ENCODE measurements at places on chromosomes 1 and 21. TPM values are rescaled to one million over a fixed set of nuclear protein-coding genes. Genes with fewer than 3 reads are reported as not detected.

- DNase-seq = no peak
Measured at GRCh38 chr1:214553142-214553710, 1.8 kb upstream of the PTPN14 start.

GRCh38 chr21:46191257-46191685 lies 7.0 kb upstream of the SPATC1L start:
- no peak for DNase-seq

- no peak for DNase-seq
Measured at GRCh38 chr1:23554481-23555269, 4.6 kb downstream of the ID3 start.

- no peak for DNase-seq
Measured at GRCh38 chr1:181482521-181483284, 614 bp upstream of the CACNA1E start.

GRCh38 chr21:38229260-38229877 lies 27.4 kb upstream of the KCNJ15 start:
- DNase-seq = no peak

DNA sequence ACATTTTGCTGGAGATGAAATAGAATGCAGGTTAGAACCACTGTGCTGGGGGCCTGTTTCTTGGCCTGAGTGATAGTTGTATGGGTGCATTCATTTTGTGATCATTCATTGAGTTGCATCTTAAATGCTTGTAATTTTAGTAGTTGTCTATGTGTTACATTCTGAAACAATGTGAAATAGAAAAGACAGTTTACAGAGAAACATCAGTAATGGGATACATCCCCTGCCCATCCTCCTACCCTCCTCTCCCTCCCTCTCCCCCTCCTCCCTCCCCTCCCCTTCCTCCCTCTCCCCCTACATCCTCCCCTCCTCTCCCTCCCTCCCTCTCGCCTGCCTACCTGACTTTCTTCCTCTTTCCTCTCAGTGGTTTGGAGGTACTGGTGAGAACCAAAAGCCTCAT lies 54.5 kb upstream of the COL6A1 start:
- no peak for DNase-seq

GRCh38 chr1:108527837-108528236 lies 32.1 kb upstream of the EEIG2 start:
- DNase-seq = no peak

- no peak for DNase-seq
Measured at GRCh38 chr1:25066731-25067517, 136.8 kb upstream of the RUNX3 start.

DNA sequence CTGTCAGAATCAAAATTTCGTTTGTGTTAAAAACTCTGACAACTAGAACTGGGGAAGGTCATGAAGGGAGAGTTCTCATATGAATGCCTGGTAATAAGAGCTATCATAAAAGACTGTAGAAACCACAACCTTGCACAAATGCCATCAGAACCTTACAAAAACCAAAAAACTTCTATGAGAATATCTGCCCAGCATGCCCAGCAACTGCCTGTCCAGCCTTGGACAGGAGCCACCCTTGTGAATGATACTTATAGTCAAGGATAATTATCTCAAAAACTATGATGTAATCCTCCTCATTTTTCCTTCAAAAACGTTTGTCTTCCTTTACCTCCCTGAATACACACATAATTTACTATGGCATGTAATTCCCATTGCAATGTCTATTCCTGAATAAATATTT lies 53.4 kb upstream of the C1orf185 start:
- DNase-seq = no peak

DNA sequence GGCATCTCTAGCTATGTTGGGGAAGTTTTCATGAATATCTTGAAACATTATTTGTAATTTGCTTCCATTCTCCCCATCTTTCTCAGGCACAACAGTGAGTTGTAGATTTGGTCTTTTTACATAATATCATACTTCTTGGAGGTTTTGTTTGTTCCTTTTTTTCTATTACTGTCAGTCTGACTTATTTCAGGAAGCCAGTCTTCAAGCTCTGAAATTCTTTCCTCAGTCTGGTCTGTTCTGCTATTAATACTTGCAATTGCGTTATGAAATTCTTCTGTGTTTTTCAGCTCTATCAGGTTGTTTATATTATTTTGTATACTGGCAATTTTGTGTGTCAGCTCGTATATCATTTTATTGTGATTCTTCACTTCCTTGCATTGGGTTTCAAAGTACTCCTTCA lies 424.6 kb upstream of the PTBP2 start:
- no peak for DNase-seq

- no peak for DNase-seq
Measured at GRCh38 chr21:46428987-46429710, 29.5 kb upstream of the DIP2A start.

GRCh38 chr1:116693759-116694480 lies 26.4 kb upstream of the IGSF3 start:
- no peak for DNase-seq

DNA sequence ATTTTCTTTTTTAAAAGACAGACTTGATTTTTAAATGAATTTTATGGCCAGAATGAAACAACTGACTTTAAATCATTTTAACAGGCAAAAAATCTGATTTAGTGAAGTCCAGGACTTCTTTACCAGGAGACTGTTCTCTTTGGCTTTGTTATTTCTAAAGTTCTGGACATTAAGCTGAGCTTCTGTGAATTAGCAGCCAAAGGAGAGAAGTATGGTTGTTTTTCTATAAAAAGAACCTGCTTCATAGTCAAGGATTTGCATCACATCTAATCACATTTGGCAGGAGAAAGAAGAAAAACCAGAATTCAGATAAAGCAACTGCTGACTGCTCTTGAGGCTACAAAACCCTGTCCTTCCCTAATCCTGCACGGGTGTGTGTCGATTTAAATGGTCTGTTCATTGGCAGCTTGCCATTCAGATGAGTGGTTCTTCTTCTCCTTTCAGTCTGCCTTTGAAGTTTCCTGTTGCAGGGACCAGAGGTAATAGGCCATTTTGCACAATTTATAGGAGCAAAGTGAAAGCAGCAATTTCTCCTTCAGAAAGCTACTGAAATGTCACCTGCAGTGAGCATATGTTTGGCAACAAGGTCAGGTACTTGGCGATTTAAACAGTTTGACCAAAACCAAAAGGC lies 215.4 kb downstream of the OLFM3 start:
- DNase-seq = peak; percentile 17

DNA sequence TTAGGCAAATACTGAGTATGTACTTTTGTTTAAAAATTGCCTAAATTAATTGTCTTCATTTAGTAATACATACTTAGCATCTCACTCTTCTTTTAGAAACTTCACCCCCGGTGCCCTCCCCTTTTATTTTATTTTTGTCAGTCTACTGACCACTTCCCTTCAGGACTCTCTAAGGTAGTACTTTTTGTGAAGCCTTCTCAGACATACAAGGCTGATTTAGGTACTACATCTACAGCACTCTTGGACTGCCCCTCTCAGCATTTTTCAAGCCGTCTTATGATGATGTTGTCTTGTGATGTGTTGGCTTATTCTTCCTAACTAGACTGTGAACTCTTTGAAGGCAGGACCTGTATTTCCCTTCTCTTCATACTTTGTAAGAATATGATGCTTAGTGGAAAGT lies 24.7 kb downstream of the RPS6KC1 start:
- DNase-seq = no peak

GRCh38 chr1:230899841-230900251 lies 31.5 kb upstream of the C1orf198 start:
- no peak for DNase-seq

DNA sequence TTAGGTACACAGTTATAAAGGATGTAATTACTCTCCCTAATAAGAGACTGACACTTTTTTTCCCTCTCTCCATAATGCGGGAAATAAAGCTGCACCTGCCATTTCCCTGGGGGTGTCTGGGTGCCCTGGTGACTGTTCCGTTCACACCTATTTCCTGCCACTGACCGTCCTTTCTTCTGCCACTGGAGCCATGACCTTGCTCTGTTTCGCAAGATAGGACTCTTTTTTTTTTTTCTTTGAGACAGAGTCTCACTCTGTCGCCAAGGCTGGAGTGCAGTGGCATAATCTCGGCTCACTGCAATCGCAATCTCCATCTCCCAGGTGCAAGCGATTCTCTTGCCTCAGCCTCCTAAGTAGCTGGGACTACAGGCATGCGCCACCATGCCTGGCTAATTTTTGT lies 66.1 kb upstream of the SERBP1 start:
- no peak for DNase-seq

GRCh38 chr1:209855006-209855405 lies 27.2 kb downstream of the UTP25 start:
- DNase-seq = no peak

DNA sequence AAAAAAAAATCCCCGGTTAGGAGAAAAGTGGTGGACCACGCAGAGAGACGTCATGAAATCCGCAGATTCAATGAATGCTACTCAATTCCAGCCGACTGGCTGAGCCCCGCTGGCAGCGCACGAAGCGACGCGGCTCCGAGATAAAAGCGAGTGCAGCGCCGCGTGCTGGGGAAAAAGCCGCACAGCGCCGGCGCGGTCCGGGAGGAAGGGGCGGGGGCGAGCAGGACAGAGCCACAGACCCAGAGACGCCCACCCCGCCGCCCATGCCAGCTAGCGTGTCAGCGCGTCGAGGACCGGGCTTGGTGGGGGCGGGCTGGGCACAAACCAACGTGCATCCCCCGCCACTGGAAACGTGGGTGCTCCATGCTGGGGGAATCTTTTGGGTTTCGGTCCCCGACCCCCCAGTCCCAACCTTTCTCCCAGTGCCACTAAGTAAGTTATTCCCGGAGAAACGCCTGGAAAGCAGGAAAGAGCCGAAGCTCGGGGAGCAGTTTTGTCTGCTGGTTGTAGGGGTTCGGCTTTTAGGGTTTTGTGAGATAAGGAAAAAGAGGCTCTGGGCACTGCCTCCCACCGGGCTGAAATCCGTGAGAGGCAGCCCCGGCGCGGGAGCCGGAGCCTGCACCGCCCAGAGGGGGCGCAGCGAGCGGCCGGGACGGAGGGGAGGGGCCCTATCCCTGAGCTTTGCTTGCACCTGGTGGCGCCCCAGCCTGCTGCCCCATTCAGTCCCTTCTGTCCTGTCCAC lies at the start of gene KCNJ6:
KCNJ6 (minus strand) TSS at position 148 of the 742 bp plus-strand sequence. CDS start 75,775 bp downstream, outside the sequence.
- no peak for DNase-seq

DNA sequence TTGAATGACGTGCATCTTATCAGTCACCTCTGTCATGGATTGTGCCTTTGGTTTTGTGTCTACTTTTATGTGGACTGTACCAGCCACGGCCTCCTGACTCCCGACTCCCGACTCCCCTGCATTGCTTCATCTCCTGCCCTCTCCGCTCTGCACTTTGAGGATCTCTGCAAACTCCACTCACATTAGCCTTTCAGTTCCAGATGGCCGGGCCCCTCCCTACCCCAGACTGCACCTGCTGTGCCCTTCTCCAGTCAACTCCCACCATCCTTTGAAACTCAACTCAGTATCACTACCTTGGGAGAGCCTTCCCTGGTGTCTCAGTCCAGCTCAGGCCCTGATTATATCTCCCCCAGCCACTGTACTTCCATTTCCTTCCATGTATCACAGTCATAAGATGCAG lies 71.4 kb downstream of the MDM4 start:
- DNase-seq = no peak

DNA sequence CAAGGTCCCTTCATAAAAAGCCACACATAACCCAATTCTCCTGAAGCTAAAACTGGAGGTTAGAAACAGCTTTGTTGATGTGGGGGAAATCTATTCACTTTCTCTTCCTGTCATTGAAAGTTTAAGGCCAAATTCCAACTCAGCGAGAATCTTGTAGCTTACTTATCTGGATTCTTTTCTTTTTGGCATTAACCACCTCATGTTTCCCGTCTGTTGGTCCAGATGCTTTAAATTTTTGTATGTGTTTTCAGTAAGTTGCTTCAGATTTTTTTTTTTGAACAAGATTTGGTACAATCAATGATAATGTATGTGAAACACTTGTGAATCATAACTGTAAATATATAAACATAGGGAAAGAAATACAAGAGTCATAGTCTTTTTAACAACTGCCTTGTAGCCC lies 33.7 kb upstream of the NEK7 start:
- no peak for DNase-seq

- DNase-seq = no peak
Measured at GRCh38 chr1:240342251-240342625, 250.6 kb downstream of the FMN2 start.

- DNase-seq = no peak
Measured at GRCh38 chr1:162303004-162303344, 73.7 kb downstream of the SPATA46 start.

DNA sequence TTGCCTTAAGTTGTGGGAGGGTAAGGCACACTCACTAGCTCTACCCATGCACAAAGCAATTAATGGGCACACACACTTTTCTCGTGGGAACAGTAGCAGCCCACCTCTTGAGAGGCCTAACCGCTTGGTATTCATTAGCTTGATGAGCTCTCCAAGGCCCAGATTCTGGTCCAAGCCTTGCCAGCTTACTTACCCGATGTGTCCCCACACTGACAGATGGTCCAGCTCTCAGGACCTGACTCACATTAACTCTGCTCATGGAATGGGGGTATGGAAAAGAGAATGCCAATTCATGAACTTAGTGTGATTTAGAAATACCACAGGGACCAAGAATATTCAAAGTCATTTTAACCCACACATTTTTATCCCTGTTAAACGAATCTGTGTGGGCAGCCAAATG lies 106.8 kb upstream of the CACHD1 start:
- DNase-seq = no peak

- no peak for DNase-seq
Measured at GRCh38 chr1:236166041-236166440, 23.7 kb downstream of the GPR137B start.

- no peak for DNase-seq
Measured at GRCh38 chr1:42157667-42158066, 4.5 kb downstream of the GUCA2B start.

PLPPR4 gene
- 25.4 TPM for polyA plus RNA-seq

RGS8 gene
- 0.03 TPM for polyA plus RNA-seq

OR10Z1 gene
- not detected for polyA plus RNA-seq

ASAP3 gene
- polyA plus RNA-seq = 28.0 TPM

CFAP298 gene
- 39.4 TPM for polyA plus RNA-seq

KANK4 gene
- polyA plus RNA-seq = 0.57 TPM

C1QTNF12 gene
- 0.99 TPM for polyA plus RNA-seq

HFM1 gene
- polyA plus RNA-seq = 0.77 TPM

PLEKHN1 gene
- polyA plus RNA-seq = 4.2 TPM

IRF6 gene
- polyA plus RNA-seq = 9.3 TPM

PGLYRP4 gene
- polyA plus RNA-seq = 0.10 TPM

EIF2D gene
- 47.8 TPM for polyA plus RNA-seq

COL6A1 gene
- polyA plus RNA-seq = 1,050 TPM

DMBX1 gene
- not detected for polyA plus RNA-seq

Measured in urinary bladder (tissue), 4 donors.